GM23338 (cell line): ENCODE measurements at places on chromosomes 2 and 18. TPM values are rescaled to one million over a fixed set of nuclear protein-coding genes. Genes with fewer than 3 reads are reported as not detected.

IL1F10 gene
- not detected in 2 replicates for total RNA-seq

KIAA2012 gene
- 0.03 TPM in 1 of 2 replicates, not detected in the other for total RNA-seq

SP140L gene
- 0.66 and 1.7 TPM in 2 replicates for total RNA-seq

GPR155 gene
- total RNA-seq = 0.58 and 1.3 TPM in 2 replicates

ELOA2 gene
- total RNA-seq = not detected in 2 replicates

CTAGE1 gene
- total RNA-seq = 0.03 TPM in 1 of 2 replicates, not detected in the other

GALR1 gene
- total RNA-seq = 0.74 and 1.1 TPM in 2 replicates

SLC4A5 gene
- total RNA-seq = 0.24 and 0.89 TPM in 2 replicates

GRCh38 chr2:42442774-42443173 is 51.0 kb downstream of the KCNG3 start:
- H3K27me3 ChIP-seq = no peaks in the 10 kb centered on the region
- no peaks in the 10 kb centered on the region; the same call in 1 of the 2 replicates for H3K4me1 ChIP-seq
- no peaks in the 10 kb centered on the region for H3K36me3 ChIP-seq
- H3K4me3 ChIP-seq = no peak overlapping the region

- H3K27me3 ChIP-seq = no peaks in the 10 kb centered on the region
- H3K27ac ChIP-seq = no peak overlapping the region
- no peaks in the 10 kb centered on the region for H3K36me3 ChIP-seq
- peak; percentile 40 for DNase-seq
- H3K4me1 ChIP-seq = no peaks in the 10 kb centered on the region
These were observed 894.7 kb downstream of the TMEM182 start for GRCh38 chr2:103656558-103656957.

DNA sequence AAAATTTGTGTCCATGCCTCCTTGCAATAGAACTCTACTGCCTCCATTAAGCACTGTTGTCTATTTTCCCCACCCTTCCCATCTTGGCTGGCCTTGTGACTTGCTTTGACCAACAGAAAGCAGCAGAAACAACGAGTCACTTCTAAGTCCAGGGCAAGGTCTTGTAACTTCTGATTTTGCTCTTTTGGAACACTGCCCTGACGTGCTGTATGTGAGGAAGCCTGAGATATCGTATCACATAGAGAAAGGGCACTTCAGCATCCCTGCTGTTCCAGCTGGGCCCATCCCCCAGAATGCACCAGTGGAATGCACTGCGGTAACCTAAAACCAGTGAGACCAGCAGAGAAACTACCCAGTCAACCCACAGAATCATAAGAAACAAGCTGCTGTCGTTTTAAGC is 28.1 kb downstream of the NCKAP1 start:
- no peaks in the 10 kb centered on the region for H3K27me3 ChIP-seq
- DNase-seq = peak; percentile 86
- peaks cover 43% of the 10 kb centered on the region for H3K4me1 ChIP-seq
- H3K36me3 ChIP-seq = 0 out of 2 replicates have a peak, but pooled peaks cover 2% of the 10 kb centered on the region
- peak overlapping the region; percentile 9; the same call in 1 of the 2 replicates for H3K27ac ChIP-seq

DNA sequence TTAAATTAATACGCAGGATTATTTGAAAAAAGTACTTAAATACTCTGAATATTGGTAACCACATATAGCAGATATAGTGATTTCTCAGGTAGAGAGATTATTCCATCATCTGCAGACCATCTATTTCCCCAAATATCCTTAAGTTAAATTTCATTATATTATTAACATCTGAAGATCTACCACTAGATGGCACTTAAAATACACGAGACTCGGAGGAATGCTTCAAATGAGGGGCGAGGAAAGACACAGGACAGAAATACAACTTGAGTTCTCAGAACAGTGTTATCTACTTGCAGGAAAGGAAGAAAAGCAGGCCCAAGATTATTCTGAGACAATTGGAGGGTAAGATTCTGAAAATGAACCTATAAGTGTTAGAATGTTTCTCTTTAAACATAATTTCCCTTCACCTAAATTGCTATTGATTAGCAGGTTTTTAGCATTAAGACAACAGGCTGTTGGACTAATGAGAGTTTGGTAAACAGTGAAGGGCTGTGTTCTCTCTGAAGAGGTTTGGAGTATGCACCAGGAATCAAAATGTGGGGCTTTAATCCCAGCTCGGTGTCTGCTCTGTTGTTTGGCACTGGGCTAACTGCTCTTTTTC is 76.9 kb upstream of the GCFC2 start:
- H3K27me3 ChIP-seq = no peaks in the 10 kb centered on the region
- H3K36me3 ChIP-seq = no peaks in the 10 kb centered on the region
- H3K4me1 ChIP-seq = no peaks in the 10 kb centered on the region; the same call in 1 of the 2 replicates

- no peak for DNase-seq
- no peaks in the 10 kb centered on the region for H3K27me3 ChIP-seq
- H3K4me1 ChIP-seq = no peaks in the 10 kb centered on the region
- no peak overlapping the region for H3K4me3 ChIP-seq
These were observed 34.4 kb upstream of the DARS1 start for GRCh38 chr2:136019825-136020224.

DNA sequence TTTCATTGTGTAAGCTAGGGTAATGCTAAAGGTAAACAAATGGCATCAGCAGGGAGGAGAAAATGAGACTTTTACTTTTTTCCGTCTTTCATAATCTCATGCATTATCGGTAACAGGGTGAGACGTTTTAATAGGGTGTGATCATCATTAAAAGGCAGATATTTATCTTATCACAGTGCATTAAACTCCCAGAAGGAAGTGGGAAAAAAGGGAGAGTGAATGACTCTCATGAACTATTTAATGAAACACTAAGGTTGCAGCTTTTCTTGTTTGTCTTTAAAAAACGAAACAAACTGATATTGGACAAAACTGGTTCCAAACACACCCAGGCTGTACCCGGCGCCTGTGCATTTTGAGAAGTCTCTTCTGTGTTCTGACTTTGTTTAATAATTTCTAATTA is 1936.8 kb upstream of the PIK3C3 start:
- no peak overlapping the region for H3K4me3 ChIP-seq
- H3K36me3 ChIP-seq = no peaks in the 10 kb centered on the region
- H3K27me3 ChIP-seq = 0 out of 2 replicates have a peak, but pooled peaks cover 5% of the 10 kb centered on the region
- no peak for DNase-seq
- H3K27ac ChIP-seq = no peak overlapping the region

GRCh38 chr2:25146896-25147295 is 21.5 kb downstream of the POMC start:
- H3K36me3 ChIP-seq = no peaks in the 10 kb centered on the region
- DNase-seq = no peak
- H3K27ac ChIP-seq = no peak overlapping the region
- no peak overlapping the region for H3K4me3 ChIP-seq
- no peaks in the 10 kb centered on the region for H3K27me3 ChIP-seq

GRCh38 chr18:76461692-76462325 is 33.2 kb downstream of the ZNF516 start:
- no peak for DNase-seq
- H3K4me1 ChIP-seq = no peaks in the 10 kb centered on the region
- H3K4me3 ChIP-seq = no peak overlapping the region

DNA sequence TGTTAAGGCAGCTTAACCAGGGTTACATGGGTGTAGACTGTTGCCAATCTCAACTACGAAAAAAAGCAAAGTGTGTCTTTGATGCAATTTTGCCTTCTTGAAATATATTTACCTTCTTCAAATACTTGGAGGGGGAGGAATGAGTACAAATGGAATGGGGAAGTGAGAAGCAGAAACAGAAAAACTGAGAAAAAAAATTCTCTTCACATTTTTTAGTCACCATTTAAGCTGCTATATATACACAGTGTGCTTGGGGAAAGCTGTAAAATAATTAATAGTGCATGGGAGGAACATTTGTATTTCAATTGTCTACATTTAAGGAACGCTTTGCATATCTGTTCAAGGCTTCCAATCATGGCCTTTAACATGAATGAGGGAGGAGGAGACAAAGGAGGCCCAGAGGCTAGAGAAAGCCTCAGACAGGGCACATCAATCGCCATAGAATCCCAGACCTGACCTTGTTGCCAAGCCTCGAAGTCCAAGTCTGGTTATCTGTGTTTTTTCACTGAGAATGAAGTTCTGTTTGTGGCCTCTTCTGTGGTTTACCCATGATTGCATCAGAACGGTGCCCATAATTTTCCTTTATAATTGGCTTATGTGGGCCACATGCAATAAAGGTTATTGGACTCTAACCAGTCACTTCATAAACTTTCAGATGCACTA is 158.6 kb downstream of the PIK3C3 start:
- H3K4me3 ChIP-seq = no peak overlapping the region
- no peak overlapping the region for H3K27ac ChIP-seq
- no peaks in the 10 kb centered on the region for H3K36me3 ChIP-seq
- 0 out of 2 replicates have a peak, but pooled peaks cover 6% of the 10 kb centered on the region for H3K4me1 ChIP-seq
- no peak for DNase-seq

DNA sequence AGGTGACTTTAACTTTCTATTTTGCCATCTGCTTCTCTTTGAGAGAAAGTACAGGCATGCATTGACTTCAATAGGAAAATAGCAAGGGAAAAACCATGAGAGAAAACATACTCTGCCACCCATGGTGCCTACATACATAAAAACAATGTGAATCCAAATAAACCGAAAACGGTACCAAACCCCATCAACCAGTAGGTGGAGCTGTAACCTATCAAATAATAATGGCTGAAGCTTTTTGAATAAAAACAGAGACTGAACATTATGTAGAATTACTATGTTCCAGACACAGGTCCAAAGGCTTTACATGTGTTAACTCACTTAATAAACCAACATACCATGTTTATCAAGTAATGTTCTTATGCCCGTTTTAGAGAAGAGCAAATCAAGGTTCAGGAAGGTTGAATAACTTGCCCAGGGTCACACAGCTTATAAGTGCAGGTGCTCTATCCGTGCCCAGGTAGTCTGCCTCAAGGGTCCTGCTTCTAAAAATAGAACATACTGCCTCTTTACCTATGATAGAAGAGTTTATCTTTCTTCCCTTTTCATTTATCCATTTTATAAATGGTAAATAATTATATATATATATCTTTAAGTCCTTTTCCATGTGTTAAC is 293.9 kb upstream of the SYT4 start:
- H3K4me3 ChIP-seq = no peak overlapping the region
- peak; percentile 82 for DNase-seq
- H3K36me3 ChIP-seq = no peaks in the 10 kb centered on the region
- no peaks in the 10 kb centered on the region for H3K27me3 ChIP-seq
- no peak overlapping the region for H3K27ac ChIP-seq
- no peaks in the 10 kb centered on the region for H3K4me1 ChIP-seq

DNA sequence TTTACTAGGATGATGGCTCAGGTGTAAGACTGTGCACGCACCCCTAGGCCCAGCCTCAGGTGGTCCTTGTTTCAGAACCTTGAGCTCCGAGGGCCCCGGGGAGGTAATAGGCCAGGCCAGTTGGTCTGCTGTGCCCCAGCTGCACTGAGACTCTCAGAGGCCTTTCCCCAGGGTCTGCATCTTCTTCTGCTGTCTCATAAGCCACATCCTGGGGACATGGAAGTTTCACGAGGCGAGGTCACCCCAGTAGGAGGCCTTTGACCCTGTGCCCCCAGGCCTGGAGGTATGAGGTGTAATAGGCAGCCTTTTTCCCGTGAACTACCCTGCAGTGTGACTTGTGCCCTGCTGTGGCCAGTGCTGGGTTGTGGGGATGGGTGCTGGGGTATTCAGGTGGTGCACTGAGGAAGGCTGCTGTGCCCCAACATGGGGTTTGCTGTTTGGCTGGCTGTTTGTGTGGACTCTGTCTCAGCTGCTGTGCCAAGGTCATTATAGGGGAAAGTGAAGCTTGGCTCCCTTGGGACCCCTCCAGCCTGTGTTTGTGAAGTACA is 6.9 kb downstream of the OXER1 start:
- H3K27ac ChIP-seq = no peak overlapping the region
- H3K4me3 ChIP-seq = no peak overlapping the region
- no peaks in the 10 kb centered on the region for H3K36me3 ChIP-seq
- no peak for DNase-seq

- H3K4me3 ChIP-seq = no peak overlapping the region
- no peaks in the 10 kb centered on the region; the same call in 1 of the 2 replicates for H3K36me3 ChIP-seq
- H3K27me3 ChIP-seq = no peaks in the 10 kb centered on the region
- H3K27ac ChIP-seq = no peak overlapping the region
- H3K4me1 ChIP-seq = peaks cover 5% of the 10 kb centered on the region
These were observed 688.8 kb downstream of the NYAP2 start for GRCh38 chr2:226088366-226088674.

- no peaks in the 10 kb centered on the region; the same call in 1 of the 2 replicates for H3K4me1 ChIP-seq
- H3K36me3 ChIP-seq = no peaks in the 10 kb centered on the region
- H3K27me3 ChIP-seq = no peaks in the 10 kb centered on the region
- no peak for DNase-seq
- H3K27ac ChIP-seq = no peak overlapping the region
These were observed 13.3 kb upstream of the RPL31 start for GRCh38 chr2:100988630-100989417.

GRCh38 chr2:186558512-186559276 is 31.2 kb upstream of the ITGAV start:
- H3K27me3 ChIP-seq = no peaks in the 10 kb centered on the region

DNA sequence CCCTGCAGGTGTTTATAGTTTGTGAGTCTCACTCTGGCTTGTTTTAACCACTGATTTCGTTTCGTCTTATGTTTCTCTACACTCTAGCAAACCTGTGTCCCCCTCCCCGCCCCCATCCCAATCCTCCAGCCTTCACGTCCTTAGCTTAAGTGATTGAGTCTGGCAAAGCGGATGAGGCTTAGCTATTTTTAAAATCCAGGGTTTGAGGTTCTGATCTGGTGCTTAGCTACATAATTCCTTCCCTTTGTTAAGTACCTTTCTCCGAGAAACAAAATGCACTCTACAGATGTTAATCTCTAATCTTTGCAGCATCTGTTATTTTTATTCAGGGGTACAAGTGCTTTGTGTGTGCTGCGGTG is 7.8 kb downstream of the AGAP1 start:
- peaks cover 75% of the 10 kb centered on the region for H3K4me1 ChIP-seq
- DNase-seq = no peak
- peak overlapping the region; percentile 46 for H3K27ac ChIP-seq
- no peaks in the 10 kb centered on the region for H3K27me3 ChIP-seq
- no peaks in the 10 kb centered on the region for H3K36me3 ChIP-seq

- no peaks in the 10 kb centered on the region for H3K4me1 ChIP-seq
- no peak for DNase-seq
- H3K36me3 ChIP-seq = no peaks in the 10 kb centered on the region
- H3K4me3 ChIP-seq = no peak overlapping the region
- H3K27me3 ChIP-seq = no peaks in the 10 kb centered on the region
These were observed 106.8 kb downstream of the CYP26B1 start for GRCh38 chr2:72040629-72041571.

GRCh38 chr18:73656691-73657090 is 490.9 kb downstream of the FBXO15 start:
- no peak overlapping the region for H3K4me3 ChIP-seq
- no peak for DNase-seq
- H3K4me1 ChIP-seq = no peaks in the 10 kb centered on the region
- H3K27me3 ChIP-seq = no peaks in the 10 kb centered on the region

- peak overlapping the region; percentile 68 for H3K4me3 ChIP-seq
- peaks cover 34% of the 10 kb centered on the region for H3K4me1 ChIP-seq
- DNase-seq = peak; percentile 93
- peak overlapping the region; percentile 100 for H3K27ac ChIP-seq
- no peaks in the 10 kb centered on the region for H3K36me3 ChIP-seq
These were observed 35.5 kb upstream of the PTMA start for GRCh38 chr2:231672617-231673347.

- H3K27ac ChIP-seq = no peak overlapping the region
- H3K4me3 ChIP-seq = no peak overlapping the region
- H3K27me3 ChIP-seq = no peaks in the 10 kb centered on the region
- H3K36me3 ChIP-seq = no peaks in the 10 kb centered on the region
These were observed 59.2 kb upstream of the DSG1 start for GRCh38 chr18:31258789-31259188.
